CD8-positive, alpha-beta T cell (primary cell): ENCODE measurements at places on chromosomes 3 and 15.
A peak's percentile ranks its signal among the peaks of the same experiment; 100 is the strongest.

DNA sequence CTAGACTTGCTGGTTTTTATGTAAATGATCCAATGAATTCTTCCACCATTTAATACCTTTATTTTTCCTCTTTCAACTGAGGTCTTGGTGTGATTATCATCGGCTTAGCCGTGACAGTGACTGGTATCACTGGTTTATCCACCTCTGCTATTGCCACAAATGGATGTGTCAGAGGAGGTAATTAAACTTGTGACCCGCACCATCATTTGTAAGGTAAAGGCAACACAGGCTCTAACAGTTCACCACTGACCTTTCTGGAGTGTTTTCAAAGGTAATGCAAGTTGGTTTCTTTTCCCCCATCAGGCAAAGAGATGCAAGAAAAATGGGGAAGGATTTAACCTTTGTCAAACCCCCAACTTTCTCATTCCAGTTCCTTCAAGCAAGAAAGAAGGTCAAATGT is 19.7 kb downstream of the SLC12A1 start:
- DNase-seq: no peak

GRCh38 chr3:136380530-136380929 is 130.4 kb downstream of the PCCB start:
- no peak for DNase-seq

GRCh38 chr3:113263778-113264177 is 52.4 kb downstream of the BOC start:
- no peak for DNase-seq

GRCh38 chr3:82078246-82078645 is 316.8 kb upstream of the GBE1 start:
- DNase-seq: no peak

DNA sequence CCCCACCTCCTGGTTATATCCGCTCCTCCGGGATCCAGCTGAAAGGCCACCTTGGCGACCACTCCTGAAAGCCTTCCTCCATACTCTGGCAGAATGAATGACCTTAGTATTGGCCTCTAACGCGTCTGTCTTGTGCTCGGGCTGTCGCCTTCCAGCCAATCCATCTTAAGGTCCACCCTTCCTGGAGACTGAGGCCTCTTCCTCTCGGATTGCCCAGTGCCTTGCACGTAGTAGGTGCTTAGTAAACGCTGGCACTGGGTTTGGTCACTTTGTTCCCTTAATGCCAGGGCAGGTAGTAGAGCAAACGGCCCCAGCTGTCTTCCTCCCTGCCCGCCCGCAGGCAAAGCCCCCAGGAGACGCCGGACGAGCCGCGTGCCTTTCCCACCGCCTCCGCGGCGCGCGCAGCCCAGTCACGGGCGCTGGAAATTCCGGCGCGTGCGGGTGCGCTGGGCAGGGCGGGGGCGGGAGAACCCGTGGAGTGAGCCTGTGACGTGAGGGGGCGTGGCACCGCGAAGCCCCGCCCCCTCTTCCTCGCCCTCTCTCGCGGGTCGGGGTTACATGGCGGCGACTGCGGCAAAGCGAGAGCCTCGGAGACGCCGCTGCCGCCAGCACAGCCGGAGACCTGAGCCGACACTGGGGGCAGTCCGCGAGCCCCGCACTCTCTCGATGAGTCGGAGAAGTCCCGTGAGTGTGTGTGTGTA is at the start of gene MAPK6:
TSS of gene MAPK6 (plus strand) at position 527 of the 701 bp plus-strand sequence. CDS start 27,242 bp downstream, outside the sequence.
- DNase-seq: peak; percentile 89

DNA sequence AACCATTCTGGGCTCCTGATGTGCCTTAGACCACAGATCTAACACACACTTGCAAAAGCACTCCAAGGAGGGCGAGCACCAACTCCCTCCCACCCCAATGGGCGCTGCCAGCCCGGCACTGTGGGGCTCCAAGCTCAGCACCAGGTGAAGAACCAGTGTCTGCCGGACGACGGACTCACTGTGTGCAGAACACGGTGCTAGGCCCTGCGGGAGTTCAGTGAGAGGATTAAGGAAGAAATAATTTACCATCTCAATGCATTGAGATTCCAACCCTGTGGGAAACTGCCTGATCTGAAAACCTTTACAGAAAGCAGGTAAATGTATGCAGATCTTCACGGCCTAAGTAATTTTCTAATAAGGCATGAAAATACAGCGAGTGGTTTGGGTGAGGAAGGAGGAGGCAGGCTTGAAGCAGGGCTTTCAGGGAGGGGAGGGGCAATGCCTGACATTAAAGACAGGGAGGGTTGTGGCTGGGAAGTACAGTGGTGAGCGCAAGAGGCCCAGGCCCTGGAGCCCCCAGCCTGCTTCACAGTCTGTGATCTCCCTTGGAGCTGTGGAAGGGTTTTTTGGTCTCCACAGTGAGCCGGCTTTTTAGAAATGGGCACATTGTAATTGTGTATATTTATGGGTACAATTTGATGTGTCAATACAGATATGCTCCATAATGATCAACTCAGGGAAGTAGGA is 35.6 kb upstream of the CHRNB4 start:
- no peak for DNase-seq

DNA sequence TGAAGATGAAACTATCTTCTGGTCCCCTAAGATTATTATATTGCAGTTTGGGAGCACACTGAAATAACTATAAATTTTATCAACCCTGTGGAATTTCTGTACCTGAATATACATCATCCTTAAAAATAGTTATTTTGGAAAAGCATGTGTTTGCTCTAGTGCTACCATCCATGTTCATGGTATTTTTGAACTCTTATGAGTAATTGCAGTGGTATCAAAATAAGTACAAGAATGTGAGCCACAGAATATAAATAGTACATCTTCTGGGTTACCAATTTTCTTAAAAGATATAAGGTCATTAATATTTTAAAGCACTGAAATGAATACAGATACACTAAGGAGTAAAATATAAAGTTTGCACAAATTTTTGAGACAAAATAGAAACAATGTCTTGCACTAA is 206.5 kb downstream of the CBLB start:
- no peak for DNase-seq

DNA sequence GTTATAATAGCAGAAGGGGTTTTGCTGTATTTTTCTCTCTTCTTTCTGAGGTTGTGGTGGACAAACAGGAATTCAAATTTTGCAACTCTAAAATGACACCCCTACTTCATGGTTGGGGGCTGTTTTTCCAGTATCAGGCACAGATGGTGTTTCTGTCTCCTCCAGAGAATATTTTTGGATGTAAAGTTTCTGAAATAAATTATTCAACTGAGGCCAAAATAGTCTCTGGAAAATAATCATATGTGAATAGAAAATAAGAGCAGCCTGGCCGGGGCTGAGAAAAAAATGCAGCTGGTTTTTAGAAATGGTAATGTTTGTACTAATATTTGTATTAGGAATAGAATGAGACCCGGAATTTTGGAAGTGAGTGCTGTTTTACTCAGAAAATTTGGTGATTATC is 121.3 kb upstream of the ADAMTS9 start:
- DNase-seq: no peak

GRCh38 chr3:30518181-30518864 is 88.1 kb upstream of the TGFBR2 start:
- no peak for DNase-seq

- DNase-seq: no peak
Measured at GRCh38 chr15:52013151-52013791, 5.7 kb upstream of the MAPK6 start.

DNA sequence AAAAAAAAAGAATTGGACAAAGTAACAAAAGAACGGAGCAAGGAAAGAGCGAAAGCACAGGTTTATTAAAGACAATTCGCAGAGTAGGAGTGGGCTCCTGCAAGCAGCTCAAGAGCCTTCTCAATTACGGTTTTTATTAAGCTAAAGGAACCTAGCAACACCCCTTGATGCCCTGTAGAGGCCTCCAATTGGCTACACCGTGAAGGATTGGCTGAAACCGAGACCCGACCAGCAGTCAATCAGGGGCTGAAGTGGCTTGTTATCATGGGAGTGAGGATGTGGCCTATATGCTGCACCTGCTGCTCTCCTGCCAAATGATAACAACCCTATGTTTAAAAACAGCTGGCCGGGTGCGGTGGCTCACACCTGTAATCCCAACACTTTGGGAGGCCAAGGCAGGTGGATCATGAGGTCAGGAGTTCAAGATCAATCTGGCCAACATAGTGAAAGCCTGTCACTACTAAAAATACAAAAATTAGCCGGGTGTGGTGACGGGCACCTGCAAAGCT is 20.4 kb upstream of the AP3B2 start:
- DNase-seq: no peak

GRCh38 chr3:31620656-31621055 is 87.9 kb downstream of the STT3B start:
- DNase-seq: no peak

DNA sequence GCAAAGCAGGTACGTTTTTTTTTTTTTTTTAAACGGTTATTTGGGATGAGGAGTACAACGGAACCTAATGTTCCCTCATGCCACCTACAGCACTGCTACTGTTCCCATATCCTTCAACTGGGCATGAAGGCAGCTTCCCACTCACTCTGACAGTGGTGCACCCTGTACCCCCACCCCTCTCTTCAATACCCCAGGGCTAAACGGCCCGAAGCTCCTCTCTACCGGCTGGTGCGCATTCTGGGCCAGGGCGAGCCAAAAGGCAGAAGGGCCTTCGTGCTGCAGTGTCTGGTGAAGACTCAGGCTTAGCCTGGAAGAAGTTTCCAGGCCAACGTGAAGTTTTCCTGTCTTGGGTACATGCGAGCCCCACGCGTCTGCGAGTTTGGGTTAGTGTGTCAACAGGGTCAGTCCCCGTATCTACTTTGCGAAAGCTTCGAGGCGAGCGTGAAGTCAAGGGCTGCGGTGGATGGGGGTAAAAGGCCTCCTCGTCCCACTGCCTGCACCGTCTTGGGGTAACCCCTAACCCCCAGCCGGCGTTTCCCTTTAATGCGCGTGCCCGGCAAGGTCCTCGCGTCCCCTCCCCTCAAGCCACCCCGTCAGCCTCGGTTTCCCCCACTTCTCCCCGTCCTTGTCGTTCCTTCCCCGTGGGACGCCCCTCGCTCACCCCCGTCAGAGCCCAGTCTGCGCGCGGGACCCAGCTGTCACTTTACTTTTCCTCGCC is 765 bp upstream of the UBE2E2 start:
- peak; percentile 4 for DNase-seq

GRCh38 chr15:84079885-84080777 is 155.4 kb upstream of the GOLGA6L4 start:
- DNase-seq: no peak

GRCh38 chr3:194042927-194043326 is 93.0 kb upstream of the HES1 start:
- no peak for DNase-seq

- DNase-seq: no peak
Measured at GRCh38 chr15:76503121-76503520, 166.5 kb downstream of the ISL2 start.

DNA sequence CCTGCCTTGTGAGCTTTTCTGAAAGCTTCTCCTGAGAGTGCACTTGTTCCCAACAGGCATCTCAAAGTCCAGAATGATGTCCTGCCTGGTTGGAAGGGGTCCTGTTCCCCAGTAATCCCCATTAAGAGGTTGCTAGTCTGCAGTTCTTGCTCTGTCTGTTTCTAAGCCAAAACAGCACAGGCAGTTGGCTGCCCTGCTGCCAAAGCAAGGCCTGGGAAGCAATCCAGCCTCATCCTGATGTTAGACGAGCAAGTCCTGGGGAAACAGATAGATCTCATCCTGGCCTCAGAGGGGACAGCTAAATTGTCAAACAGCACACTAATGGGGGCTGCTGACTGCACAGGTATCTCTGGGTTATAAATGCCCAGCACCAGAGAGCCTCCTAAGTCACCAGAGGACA is 198.0 kb downstream of the EPHB1 start:
- no peak for DNase-seq

GRCh38 chr15:92687195-92687602 is 31.6 kb upstream of the FAM174B start:
- no peak for DNase-seq

DNA sequence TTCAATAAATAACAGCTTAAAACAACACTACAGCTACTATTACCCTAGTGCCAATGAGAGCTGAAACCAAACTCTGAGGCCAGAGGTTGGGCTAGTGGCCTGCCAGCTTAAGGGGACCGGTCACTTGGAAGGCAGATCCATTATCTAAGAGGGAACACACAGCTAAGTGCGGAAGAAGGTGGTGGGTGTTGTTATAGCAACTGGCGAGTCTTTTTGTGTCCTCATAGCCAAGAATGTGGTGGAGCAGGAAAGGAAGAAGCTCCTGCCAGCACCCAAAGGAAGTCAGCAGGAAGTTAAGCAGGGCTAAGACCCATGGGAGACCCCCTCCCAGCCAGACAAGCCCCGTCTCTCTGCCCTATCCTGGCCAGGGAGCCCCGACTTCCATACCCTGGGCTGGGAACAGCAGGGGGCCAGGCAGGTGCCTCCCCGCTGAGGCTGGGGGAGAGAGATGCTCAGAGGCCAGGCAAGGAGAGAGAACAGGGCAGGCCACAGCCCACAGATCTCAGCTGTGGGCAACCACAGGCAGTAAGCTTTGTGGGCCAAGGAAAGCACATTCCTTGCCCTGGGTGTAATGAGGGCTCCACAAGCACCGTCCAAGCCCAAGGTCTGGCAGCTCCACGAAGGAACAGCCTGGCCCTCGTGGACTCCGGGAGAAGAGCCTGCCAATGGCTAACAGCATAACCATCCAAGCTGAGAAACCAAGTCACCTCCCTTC is 34.0 kb upstream of the HRH1 start:
- DNase-seq: no peak

DNA sequence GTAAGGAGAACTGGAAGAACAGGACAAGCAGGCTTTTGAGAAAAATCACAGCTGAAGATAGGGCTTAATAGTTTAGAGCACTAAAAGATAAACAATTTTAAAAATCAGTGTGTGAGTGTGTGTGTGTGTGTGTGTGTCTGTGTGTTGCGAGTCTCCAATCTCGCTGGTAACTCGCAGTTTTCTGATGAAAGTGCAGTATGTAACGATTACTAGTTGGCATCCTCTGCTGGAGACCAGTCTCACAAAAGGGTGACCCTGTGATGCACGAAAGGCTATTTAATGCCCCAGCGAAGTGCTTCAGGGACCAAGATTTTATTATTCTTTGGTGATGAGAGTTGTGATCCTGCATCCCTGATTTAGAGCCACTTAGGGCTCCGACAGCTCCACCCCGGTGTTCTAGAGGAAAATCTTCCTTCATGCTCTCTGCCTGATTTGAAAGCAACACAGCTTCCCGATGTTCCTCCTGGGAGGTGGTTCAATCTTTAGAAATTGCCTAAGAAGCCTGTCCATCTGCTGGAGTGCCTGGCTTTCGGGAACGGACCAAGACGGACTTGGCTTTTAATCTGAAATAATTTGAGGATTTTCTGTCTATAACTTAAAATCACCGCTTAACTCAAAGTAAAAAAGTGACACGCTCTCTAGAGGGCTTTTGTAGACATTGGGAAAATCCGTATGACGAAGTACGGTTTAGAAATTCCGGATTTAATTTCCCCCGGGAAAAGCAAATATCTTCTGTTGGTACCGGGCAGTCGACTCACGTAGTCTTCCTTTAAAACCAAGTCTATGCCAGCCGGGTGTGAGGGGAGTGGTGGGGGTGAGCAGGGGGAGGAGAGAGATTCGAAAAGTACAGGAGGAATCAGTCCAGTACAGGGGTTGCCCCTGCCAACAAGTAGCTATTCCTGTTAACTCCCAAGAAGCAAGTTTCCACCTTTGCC is 1.1 kb upstream of the ALCAM start:
- DNase-seq: no peak

- no peak for DNase-seq
Measured at GRCh38 chr3:102006812-102007485, 157.6 kb downstream of the NFKBIZ start.

GRCh38 chr3:174495311-174495710 is 363.8 kb upstream of the NAALADL2 start:
- no peak for DNase-seq

- DNase-seq: no peak
Measured at GRCh38 chr3:81958972-81959640, 197.7 kb upstream of the GBE1 start.

- DNase-seq: no peak
Measured at GRCh38 chr15:78988361-78988911, 43.6 kb upstream of the CTSH start.

- DNase-seq: no peak
Measured at GRCh38 chr15:99158626-99159412, 53.9 kb downstream of the SYNM start.
